ENCODE measurements at places on chromosomes 11 and 22. TPM values are rescaled to one million over a fixed set of nuclear protein-coding genes. Genes with fewer than 3 reads are reported as not detected.
A peak's percentile ranks its signal among the peaks of the same experiment; 100 is the strongest.

DNA sequence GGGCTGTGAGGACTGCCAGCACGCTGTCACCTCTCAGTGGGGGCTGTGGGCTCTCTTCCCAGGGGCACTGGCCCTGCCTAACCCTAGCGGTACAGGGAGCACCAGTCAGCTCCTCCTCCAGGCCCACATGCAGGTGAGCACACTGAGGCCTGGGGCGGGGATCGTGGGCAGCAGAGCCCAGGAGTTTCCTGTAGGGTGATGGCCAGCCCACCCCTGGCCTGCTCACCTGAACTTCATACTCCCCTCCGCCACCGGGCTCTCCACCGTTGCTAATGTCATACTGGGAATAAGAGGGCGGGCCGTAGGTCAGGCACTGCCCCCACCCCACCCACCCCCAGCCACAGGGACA is 10.0 kb upstream of the TREH start:
- DNase-seq: no peak

The PLEKHB1 gene
- 117 TPM for total RNA-seq

The ARHGAP32 gene
- total RNA-seq: 42.3 TPM

The FCHSD2 gene
- total RNA-seq: 35.4 TPM

The P2RY6 gene
- 0.14 TPM for total RNA-seq

The RFPL3 gene
- total RNA-seq: not detected

DNA sequence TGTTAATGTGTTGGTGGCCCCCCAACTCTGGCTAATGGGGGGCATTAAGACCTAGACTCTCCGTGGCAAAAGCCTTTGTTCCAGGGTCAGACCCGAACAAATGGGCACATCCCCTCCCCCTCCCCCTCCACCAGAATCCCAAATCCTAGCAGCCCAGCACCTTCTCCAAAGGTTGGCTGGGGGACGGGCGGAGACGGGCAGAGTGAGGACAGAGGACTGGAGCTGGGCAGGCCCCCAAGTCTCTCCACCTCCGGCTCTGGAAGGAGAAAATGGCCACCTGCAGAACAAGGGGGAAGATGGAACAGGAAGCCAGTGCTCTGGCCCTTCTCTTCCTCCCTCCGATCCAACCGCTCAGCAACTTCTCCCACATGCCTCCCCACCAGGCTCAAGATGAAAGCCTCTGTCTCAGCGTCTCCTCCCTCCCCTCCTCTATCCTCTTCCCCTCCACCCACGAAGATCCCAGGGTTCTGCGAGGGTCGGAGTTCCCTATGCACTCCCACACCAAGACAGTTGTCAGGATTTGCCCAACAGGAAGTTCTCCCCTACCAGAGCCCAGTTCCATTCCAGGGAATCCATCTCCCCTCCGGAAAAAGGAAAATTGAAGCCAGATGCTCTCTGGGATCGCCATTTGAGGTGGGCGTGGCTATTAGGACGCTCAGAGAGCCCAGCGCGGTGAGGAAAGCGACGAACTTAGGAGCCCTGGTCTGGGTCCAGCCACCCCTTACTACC is 20.1 kb downstream of the ADA2 start:
- peak; percentile 21 for DNase-seq
